ENCODE measurements at places on chromosomes 1 and 21. TPM values are rescaled to one million over a fixed set of nuclear protein-coding genes. Genes with fewer than 3 reads are reported as not detected.

The CCDC27 gene
- not detected for total RNA-seq

The MAN1A2 gene
- 55.2 TPM for total RNA-seq

The TBX19 gene
- total RNA-seq, result 0.43 TPM

The HS2ST1 gene
- total RNA-seq, result 22.0 TPM

The EFNA1 gene
- total RNA-seq, result 0.71 TPM

The UBXN10 gene
- total RNA-seq, result 0.14 TPM

The KRTAP19-1 gene
- not detected for total RNA-seq

The MROH9 gene
- total RNA-seq, result not detected

The CFHR1 gene
- not detected for total RNA-seq

The ANXA9 gene
- 0.28 TPM for total RNA-seq

The LENEP gene
- 0.18 TPM for total RNA-seq

The ADGRL2 gene
- total RNA-seq, result 33.3 TPM

The PIGR gene
- total RNA-seq, result not detected

The VSIG8 gene
- total RNA-seq, result not detected

The POLR3C gene
- 29.0 TPM for total RNA-seq

The PDC gene
- total RNA-seq, result 0.28 TPM

The CHRNB2 gene
- total RNA-seq, result under 0.01 TPM

The APCS gene
- total RNA-seq, result not detected

The EPHA8 gene
- total RNA-seq, result not detected

The CRYBG2 gene
- under 0.01 TPM for total RNA-seq

The SLC2A5 gene
- total RNA-seq, result 10.7 TPM

The FCRL4 gene
- total RNA-seq, result not detected

The AXDND1 gene
- 0.28 TPM for total RNA-seq

The CRP gene
- not detected for total RNA-seq

The RNU1-1 gene
- total RNA-seq, result 3,030 TPM

The CYP4A11 gene
- total RNA-seq, result not detected

The LRRC71 gene
- not detected for total RNA-seq

Measured in smooth muscle cell of bladder (primary cell).